ENCODE measurements at places on chromosomes 12 and 14.

DNA sequence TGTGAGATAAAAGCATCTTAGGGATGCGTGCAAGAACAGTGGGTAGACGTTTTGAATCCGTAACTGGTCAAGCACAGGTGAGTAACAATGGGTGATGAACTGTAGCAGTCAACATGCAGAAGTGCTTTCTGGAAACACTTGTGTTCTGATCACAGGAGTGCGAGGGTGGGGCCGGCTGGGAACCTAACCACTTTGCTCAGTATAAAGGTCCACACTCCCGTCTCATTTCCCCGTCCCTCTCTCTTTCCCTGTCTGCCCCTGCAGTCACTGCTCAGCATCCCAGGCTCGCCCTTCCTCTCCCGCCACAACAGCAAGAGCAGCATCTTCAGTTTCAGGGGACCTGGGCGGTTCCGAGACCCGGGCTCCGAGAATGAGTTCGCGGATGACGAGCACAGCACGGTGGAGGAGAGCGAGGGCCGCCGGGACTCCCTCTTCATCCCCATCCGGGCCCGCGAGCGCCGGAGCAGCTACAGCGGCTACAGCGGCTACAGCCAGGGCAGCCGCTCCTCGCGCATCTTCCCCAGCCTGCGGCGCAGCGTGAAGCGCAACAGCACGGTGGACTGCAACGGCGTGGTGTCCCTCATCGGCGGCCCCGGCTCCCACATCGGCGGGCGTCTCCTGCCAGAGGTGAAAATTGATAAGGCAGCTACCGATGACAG, 127.1 kb downstream of the FIGNL2 start:
- DNase-seq, result no peak

- no peak for DNase-seq
These were observed 5.7 kb downstream of the YBX3 start for GRCh38 chr12:10717410-10717809.

DNA sequence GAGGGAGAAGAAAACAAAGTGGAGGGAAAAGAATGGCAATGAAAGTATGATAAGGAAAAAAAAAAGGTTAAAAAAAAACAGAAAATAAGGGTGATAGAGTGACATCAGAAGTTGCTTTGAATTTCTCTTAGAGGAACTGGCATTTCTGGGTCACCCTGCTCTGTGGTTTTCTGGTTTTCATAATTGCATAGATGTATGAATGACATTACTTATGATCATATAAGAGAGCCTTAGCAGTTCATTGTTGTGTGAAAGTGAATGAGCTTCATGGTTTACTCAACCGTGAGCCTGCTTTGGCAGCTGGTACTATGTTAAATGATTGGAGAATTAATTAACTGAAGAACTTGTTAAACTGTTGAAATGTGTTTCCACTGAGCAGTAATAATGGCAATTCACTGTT, 336.4 kb upstream of the FBXO33 start:
- no peak for DNase-seq

- DNase-seq, result no peak
These were observed 205.7 kb downstream of the ITPR2 start for GRCh38 chr12:26627335-26627734.

- no peak for DNase-seq
These were observed 107.1 kb upstream of the USP44 start for GRCh38 chr12:95658386-95658785.

DNA sequence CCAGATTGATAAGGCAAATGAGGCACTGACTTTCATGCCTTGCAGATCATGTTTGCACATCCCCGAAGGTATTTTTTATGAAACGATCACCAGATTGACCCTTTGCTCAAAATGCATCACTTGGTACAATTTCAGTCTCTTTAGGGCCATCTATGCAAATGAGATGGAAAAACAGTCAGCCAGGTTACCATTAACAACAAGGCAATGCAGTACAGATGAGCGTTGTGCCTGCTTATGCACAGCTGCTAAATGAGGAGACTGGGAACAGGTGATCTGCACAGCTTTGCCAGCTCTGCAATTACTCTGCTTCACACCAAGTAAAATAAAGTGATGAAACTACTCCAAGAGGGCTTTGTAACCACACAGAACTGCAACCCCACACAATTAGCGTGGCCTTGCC, 26.1 kb upstream of the PLEKHG7 start:
- no peak for DNase-seq

DNA sequence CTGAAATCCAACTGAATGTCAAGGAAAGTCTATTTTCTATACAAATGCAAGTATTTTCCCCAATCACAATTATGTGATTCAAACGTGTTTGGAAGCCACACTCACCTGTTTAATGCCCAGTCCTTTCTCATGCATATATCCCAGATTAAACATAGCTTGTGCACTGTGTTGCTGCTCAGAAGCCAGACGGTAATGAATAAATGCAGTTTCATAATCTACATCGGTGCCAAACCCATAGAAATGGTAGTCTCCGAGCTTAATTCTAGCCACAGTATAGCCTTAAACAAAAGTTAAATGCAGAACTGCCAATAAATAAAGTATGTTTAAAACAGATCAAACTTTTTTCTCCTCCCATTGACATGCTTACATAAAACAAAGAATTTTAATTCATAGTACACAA, 49.5 kb downstream of the SEL1L start:
- no peak for DNase-seq

- DNase-seq, result no peak
These were observed 435.0 kb upstream of the STXBP6 start for GRCh38 chr14:25484906-25485305.

DNA sequence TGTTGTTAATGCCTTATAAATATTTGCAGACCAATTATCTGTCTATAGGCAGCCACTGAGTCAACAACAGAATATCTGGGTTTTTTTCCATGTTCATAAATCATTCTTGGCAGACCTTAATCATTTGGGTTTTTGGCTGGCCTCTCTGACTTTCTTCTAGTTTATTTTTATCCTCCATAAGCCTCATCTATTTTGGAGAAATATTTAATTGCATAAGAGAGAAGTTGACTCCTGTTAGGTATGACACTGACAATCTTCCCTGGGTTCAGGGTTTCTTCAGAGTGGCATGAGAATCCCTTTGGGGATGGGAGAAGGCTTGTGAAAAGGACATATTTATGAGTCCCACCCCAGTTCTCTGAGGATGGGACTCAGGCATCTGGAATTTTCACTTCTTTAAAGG, 299.8 kb downstream of the NRXN3 start:
- DNase-seq, result no peak

- DNase-seq, result no peak
These were observed 99.2 kb downstream of the BEGAIN start for GRCh38 chr14:100488057-100488456.

DNA sequence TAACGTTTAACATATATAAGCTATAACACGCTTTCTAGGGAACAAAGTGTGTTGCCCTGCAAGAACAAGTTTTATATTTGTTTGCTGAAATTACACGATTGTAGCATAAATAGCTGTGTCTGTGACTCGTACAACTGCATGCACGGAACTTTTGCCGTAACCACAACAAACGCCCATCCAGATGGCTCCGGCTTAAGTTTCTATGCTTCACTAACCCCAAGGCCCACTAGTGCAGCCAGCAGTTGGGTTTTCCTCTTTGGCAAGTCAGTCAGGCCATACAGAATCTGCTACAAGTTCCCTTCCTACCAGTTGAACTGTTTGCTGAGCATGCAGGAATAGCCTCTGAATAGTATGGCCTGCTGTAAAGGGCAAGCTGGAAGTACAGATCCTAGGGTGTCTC, 12.1 kb downstream of the CSRP2 start:
- DNase-seq, result no peak

DNA sequence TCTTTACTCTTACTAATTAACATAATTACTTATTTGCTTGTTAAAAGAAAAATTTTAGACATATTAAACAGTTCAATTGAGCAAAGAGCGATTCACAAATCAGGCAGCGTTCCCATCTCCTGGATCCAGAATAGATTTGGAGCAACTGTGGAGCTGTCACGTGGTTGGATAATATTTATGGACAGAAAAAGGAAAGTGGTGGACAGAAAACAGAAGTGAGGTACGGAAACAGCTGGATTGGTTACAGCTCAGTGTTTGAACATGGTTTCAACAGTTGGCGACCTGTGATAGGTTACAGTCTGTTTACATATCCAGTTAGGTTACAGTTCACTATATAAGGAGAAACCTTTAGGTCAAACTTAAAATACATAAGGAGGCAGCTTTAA, 19.7 kb upstream of the FAM234B start:
- DNase-seq, result no peak

DNA sequence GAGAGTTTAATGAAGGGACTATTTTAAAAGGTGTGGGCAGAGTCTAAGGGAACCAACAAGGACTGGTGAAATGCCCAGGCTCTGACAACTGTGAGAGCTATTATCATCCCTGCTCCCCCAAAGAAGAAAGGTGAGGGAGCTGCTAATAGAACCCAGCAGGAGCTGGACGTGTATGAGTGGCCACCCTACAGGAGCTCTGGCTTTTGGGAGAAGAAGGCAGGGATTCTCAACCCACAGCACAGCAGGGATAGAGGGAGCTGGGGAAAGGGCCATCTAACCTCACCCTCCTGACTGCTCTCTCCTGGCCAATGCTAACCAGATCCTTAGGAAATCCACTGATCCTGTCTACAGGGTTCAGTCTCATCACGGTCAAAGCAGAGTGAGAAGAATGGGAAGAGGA, 57.1 kb downstream of the GRIN2B start:
- no peak for DNase-seq

DNA sequence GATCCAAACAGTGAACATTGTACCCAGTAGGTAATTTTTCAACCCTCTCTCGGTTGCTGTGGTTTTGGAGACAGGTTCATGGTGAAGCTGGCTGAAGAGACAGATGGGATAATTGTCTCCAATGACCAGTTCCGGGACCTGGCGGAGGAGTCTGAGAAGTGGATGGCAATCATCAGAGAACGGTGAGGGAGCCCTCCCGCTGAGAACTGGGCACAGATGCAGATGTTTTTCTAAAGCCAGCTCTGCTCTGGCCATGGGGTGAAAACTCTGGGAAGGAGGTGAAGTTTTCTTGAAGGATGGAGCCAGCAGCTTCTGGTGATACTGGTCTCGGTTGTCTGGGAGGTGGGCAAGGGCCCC, 6.2 kb downstream of the KHNYN start:
- DNase-seq, result no peak

Measured in CMK (cell line).